ENCODE measurements at places on chromosomes 12 and 14. TPM values are rescaled to one million over a fixed set of nuclear protein-coding genes. Genes with fewer than 3 reads are reported as not detected.
A peak's percentile ranks its signal among the peaks of the same experiment; 100 is the strongest.

The ADAM20 gene
- 0.35 TPM for total RNA-seq

DNA sequence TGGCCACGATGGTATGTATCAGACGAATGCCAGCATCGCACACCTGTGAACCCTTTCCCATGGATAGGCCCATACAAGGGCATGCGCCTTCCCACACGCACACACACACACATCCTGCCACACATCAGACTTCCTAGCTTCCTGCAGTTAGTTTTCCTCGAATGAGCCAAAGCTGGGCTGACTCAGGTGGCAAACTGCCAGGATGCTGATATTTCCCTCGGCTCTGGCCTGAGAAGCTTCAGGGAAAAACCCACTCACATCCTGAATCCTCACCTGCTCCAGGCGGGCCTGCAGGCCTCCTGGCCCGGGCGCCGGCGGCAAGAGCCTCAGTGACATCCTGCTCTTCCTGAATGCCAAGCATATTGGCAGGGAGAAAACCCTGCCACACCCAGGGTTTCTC lies 22.4 kb downstream of the CALM1 start:
- DNase-seq, result peak; percentile 74

The RFX4 gene
- total RNA-seq, result not detected

The DENR gene
- 28.1 TPM for total RNA-seq
